ENCODE measurements at places on chromosomes 3 and 15. TPM values are rescaled to one million over a fixed set of nuclear protein-coding genes. Genes with fewer than 3 reads are reported as not detected.
A peak's percentile ranks its signal among the peaks of the same experiment; 100 is the strongest.

DNA sequence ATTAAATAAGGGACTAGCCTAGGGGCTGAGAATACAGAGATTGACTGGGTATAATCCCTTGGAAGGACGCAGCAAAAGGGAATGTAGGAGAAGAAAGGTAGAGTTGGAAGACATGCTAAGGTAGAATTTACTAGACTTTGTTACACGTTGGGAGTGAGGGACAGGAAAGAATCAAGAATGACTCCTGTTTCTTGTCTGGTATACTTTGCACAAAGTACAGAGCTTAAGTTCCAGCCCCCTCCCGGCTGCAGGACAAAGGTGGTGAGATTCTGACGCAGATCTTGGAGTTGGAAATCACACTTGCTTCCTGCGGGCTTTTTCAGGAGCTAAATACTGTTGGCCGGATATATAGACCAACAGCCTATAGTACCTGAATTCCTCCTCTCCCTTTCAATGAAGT, 895 bp downstream of the HYKK start:
- H3K4me1 ChIP-seq: no peaks in the 10 kb centered on the region
- DNase-seq: no peak
- no peak overlapping the region for H3K27ac ChIP-seq

GRCh38 chr3:183298701-183299153, 45.7 kb downstream of the B3GNT5 start:
- H3K27me3 ChIP-seq: no peaks in the 10 kb centered on the region
- H3K27ac ChIP-seq: no peak overlapping the region
- H3K4me3 ChIP-seq: no peak overlapping the region
- H3K4me1 ChIP-seq: no peaks in the 10 kb centered on the region
- no peaks in the 10 kb centered on the region for H3K36me3 ChIP-seq

GRCh38 chr3:59551834-59552233, 502.0 kb upstream of the CFAP20DC start:
- H3K27ac ChIP-seq: no peak overlapping the region
- peaks cover 6% of the 10 kb centered on the region for H3K4me1 ChIP-seq
- no peaks in the 10 kb centered on the region for H3K27me3 ChIP-seq
- no peak overlapping the region for H3K4me3 ChIP-seq

GRCh38 chr15:65088643-65089021, 12.1 kb downstream of the KBTBD13 start:
- no peaks in the 10 kb centered on the region for H3K27me3 ChIP-seq
- DNase-seq: no peak
- peaks cover 10% of the 10 kb centered on the region for H3K4me1 ChIP-seq
- H3K36me3 ChIP-seq: no peaks in the 10 kb centered on the region

DNA sequence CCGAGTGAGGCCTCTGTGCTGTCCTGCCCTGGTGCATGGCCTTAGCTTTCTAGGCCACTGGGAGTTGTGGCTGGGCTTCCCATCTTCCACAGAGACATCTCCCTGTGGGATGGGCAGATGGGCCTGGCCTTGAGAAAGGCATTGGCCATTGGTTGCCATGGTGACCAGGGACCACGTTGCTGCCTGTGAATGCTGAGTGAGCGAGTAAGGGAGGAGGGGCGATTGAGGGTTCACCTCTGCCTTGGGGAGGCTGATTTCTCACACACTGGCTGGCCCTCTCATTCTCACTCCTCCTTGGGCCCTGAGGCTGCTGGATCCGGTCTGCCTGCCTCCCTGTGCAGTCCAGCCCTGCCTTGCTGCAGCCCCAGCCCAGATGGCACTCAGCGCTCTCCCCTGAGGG, 26.4 kb upstream of the DOCK3 start:
- no peak overlapping the region for H3K27ac ChIP-seq
- H3K4me3 ChIP-seq: no peak overlapping the region
- no peaks in the 10 kb centered on the region for H3K4me1 ChIP-seq
- H3K27me3 ChIP-seq: no peaks in the 10 kb centered on the region
- H3K36me3 ChIP-seq: no peaks in the 10 kb centered on the region
- DNase-seq: no peak

- H3K36me3 ChIP-seq: no peaks in the 10 kb centered on the region
- peak overlapping the region; percentile 1 for H3K27ac ChIP-seq
- H3K4me1 ChIP-seq: peaks cover 4% of the 10 kb centered on the region
- H3K4me3 ChIP-seq: no peak overlapping the region
These were observed 206.8 kb upstream of the NR2F2 start for GRCh38 chr15:96123630-96124187.

DNA sequence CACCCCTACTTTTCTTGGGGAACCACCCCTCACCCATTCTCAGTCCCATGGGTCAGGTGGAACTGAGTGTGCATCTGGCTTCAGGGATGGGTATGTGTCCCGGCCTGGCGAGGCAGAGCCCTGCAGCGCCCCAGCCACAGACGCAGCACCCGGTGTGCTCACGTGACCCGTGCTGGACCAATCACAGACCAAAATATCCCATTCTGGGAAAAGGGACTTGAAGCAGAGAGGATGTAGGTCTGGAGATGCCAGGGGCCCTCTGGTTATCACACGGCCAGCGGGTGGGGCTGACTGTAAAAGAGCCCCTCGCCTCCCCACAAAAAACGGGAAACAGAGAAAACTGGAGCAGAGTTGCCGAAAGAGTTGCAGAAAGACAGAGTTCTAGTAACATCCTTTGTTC, 138.0 kb upstream of the RAD18 start:
- no peaks in the 10 kb centered on the region for H3K27me3 ChIP-seq
- H3K36me3 ChIP-seq: no peaks in the 10 kb centered on the region
- DNase-seq: no peak
- no peaks in the 10 kb centered on the region for H3K4me1 ChIP-seq
- H3K27ac ChIP-seq: no peak overlapping the region

- H3K36me3 ChIP-seq: no peaks in the 10 kb centered on the region
- H3K4me3 ChIP-seq: no peak overlapping the region
- H3K27ac ChIP-seq: no peak overlapping the region
- no peaks in the 10 kb centered on the region for H3K4me1 ChIP-seq
These were observed 57.7 kb downstream of the ERC2 start for GRCh38 chr3:56410576-56410975.

DNA sequence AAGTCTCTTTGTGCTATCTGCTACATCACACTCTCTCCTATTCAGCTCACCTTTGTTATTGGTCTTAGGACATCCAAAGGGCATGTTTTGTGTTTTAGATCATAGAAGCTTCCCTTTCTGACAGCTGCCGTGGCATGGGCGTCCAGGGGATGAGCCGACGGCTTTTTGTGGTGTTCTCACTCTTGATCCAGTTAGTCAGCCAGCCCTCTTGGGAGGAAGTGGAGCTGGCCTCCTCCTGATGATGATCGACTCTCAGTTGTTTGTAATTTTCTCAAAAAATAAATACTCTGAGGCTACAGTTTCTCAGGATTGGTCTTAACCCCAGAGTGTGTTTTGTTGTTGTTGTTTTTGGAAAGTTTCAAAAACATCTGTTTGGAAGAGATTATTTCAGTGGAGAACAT, 34.4 kb downstream of the BOC start:
- DNase-seq: no peak
- H3K36me3 ChIP-seq: no peaks in the 10 kb centered on the region
- H3K4me1 ChIP-seq: peaks cover 35% of the 10 kb centered on the region
- H3K27ac ChIP-seq: peak overlapping the region; percentile 93
- no peak overlapping the region for H3K4me3 ChIP-seq
- H3K27me3 ChIP-seq: no peaks in the 10 kb centered on the region

DNA sequence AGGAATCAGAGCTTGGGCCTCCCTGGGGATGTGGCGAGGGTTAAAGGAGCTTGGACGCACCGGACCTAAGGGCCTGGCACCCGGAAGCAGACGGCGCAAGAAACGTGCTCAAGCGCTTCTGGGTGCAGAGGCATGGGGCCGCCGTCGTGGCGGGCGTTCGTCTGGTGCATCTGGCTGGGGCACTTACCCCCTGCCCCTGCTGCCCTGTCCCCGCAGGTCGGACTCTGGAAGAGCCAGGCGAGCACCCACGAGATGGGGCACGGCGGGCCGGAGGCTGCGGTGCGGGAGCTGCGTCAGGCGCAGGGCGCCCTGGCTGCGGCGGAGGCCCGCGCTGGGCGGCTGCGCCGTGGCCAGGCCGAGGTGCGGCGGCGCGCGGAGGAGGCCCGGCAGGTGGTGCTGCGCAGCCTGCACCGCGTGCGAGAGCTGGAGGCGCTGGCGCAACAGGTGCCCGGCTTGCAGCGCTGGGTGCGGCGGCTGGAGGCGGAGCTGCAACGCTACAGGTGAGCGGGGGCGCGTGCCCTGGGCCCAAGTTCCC, 2.5 kb downstream of the EFCC1 start:
- no peaks in the 10 kb centered on the region for H3K36me3 ChIP-seq
- no peak for DNase-seq
- H3K27me3 ChIP-seq: no peaks in the 10 kb centered on the region
- H3K27ac ChIP-seq: no peak overlapping the region
- H3K4me1 ChIP-seq: no peaks in the 10 kb centered on the region
- H3K4me3 ChIP-seq: no peak overlapping the region

DNA sequence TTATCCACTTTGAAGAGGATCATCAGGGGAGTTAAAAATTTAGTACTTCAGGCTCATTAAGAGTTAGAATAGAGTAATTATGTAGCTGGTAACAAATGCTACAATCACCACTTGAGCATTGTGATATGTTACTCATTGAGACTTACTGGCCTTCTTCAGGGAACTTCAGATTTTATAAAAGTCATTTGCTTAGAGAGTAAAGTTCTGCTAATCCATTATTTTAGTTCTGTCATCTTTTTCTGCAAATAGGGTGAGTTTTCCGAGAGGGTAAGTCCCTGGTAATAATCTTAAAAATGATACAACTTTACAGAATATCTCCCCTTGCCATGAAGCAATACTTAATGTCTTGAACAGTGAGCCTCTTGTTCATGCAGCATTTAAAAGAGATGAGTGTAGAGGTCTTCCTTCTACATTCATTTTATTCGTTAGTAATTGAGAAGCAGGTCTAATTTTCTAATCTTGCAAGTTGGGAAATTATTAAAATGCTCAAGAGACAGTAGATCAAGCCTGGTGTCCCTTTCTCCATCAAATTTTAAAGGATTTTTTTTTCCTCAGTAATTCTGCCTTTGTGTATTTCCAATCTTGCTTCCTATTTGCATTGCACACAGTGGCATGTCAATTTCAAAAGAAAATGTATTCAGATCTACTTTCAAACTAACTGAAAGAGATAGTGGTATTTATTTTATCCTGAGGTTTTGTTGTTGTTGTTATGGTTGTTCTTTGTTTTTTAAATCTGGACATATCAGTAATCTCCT, 52.6 kb downstream of the MBNL1 start:
- no peaks in the 10 kb centered on the region for H3K27me3 ChIP-seq
- H3K27ac ChIP-seq: peak overlapping the region; percentile 83
- no peaks in the 10 kb centered on the region for H3K36me3 ChIP-seq
- H3K4me3 ChIP-seq: no peak overlapping the region

Gene SGO1
- not detected for total RNA-seq

Gene EOGT
- 73.0 TPM for total RNA-seq

Gene DIPK2A
- total RNA-seq: 23.9 TPM

Gene WWTR1
- 118 TPM for total RNA-seq

Gene FURIN
- total RNA-seq: 38.2 TPM

Gene PLA2G4E
- total RNA-seq: not detected

Gene GOLGA8Q
- total RNA-seq: 0.29 TPM

Gene NUTM1
- not detected for total RNA-seq

Gene NR1I2
- not detected for total RNA-seq
